ENCODE measurements at places on chromosomes 4 and X.

DNA sequence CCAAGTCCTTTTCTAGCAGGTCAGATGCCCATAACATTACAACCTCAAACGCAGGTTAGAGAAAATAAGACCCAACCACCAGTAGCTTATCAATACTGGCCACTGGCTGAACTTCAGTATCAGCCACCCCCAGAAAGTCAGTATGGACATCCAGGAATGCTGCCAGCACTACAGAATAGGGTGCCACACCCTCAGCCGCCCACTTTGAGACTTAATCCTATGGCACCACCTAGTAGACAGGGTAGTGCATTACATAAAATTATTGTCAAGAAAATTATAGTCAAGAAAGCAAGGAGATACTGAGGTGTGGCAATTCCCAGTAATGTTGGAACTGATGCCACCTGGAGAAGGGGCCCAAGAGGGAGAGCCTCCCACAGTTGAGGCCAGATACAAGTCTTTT, 19.9 kb upstream of the TRIM61 start:
- H3K27me3 ChIP-seq, result peaks cover 19% of the 10 kb centered on the region
- no peak overlapping the region for H3K27ac ChIP-seq
- DNase-seq, result no peak
- no peak overlapping the region for H3K4me3 ChIP-seq

DNA sequence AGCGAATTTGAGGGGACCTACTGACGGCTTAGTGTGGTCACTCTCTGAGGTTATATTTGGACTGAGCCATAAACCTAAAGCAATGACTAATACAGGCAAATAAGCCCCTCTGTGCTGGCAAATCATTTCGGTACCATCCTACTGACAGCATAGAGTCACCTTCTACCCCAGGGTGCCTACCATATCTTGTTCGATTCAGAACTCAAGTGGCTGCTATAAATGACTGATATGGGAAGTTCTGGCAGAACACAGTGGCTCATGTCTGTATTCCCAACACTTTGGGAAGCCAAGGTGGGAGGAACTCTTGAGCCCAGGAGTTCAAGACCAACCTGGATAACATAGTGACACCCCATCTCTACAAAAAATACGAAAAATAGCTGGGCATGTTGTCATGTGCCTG, 226.1 kb upstream of the MBNL3 start:
- H3K27me3 ChIP-seq, result no peaks in the 10 kb centered on the region
- DNase-seq, result no peak
- no peaks in the 10 kb centered on the region for H3K36me3 ChIP-seq
- no peaks in the 10 kb centered on the region for H3K4me1 ChIP-seq
- no peak overlapping the region for H3K4me3 ChIP-seq
- H3K27ac ChIP-seq, result no peak overlapping the region

GRCh38 chr4:19803406-19803805, 448.3 kb upstream of the SLIT2 start:
- no peaks in the 10 kb centered on the region for H3K27me3 ChIP-seq
- no peak for DNase-seq
- no peak overlapping the region for H3K27ac ChIP-seq
- H3K4me3 ChIP-seq, result no peak overlapping the region

- H3K36me3 ChIP-seq, result no peaks in the 10 kb centered on the region
- no peak overlapping the region for H3K27ac ChIP-seq
- H3K27me3 ChIP-seq, result no peaks in the 10 kb centered on the region
- no peaks in the 10 kb centered on the region for H3K4me1 ChIP-seq
- DNase-seq, result no peak
- H3K4me3 ChIP-seq, result no peak overlapping the region
Observed at GRCh38 chr4:177573507-177573906, 131.3 kb upstream of the AGA start.

- DNase-seq, result no peak
- H3K27ac ChIP-seq, result no peak overlapping the region
- no peaks in the 10 kb centered on the region for H3K27me3 ChIP-seq
- peaks cover 2% of the 10 kb centered on the region for H3K4me1 ChIP-seq
Observed at GRCh38 chrX:44223150-44223549, 120.3 kb downstream of the EFHC2 start.

GRCh38 chr4:6405397-6405706, 67.1 kb downstream of the PPP2R2C start:
- H3K27ac ChIP-seq, result no peak overlapping the region
- no peak for DNase-seq
- no peak overlapping the region for H3K4me3 ChIP-seq
- H3K4me1 ChIP-seq, result peaks cover 14% of the 10 kb centered on the region
- H3K36me3 ChIP-seq, result no peaks in the 10 kb centered on the region

- DNase-seq, result no peak
- no peaks in the 10 kb centered on the region for H3K36me3 ChIP-seq
- H3K4me3 ChIP-seq, result peak overlapping the region; percentile 52
- H3K4me1 ChIP-seq, result peaks cover 23% of the 10 kb centered on the region
- no peak overlapping the region for H3K27ac ChIP-seq
- H3K27me3 ChIP-seq, result peaks cover 54% of the 10 kb centered on the region
Observed at GRCh38 chr4:151409470-151410313, 716 bp downstream of the FHIP1A start.

DNA sequence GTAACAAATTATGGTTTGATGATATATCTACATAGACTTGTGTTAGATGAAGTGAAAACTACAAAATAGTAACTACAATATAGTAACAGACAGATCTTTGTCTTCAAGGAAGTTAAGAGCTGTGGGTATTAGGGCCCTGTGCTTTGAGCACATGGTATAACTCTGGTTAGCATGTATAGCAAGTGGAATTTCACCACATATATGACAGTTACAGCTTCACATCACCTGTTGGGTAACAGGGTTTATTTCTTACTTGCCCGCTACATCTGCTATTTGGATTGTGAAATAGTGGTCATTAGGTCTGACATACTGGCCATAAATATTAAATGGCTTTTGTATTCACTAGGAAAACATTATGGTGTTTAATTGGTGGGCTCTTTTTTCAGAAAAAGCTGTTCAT, 20.2 kb downstream of the OFD1 start:
- no peaks in the 10 kb centered on the region for H3K27me3 ChIP-seq
- H3K4me1 ChIP-seq, result peaks cover 36% of the 10 kb centered on the region
- no peak overlapping the region for H3K4me3 ChIP-seq
- peaks cover 43% of the 10 kb centered on the region for H3K36me3 ChIP-seq
- no peak for DNase-seq

- H3K4me3 ChIP-seq, result no peak overlapping the region
- no peak for DNase-seq
- H3K36me3 ChIP-seq, result no peaks in the 10 kb centered on the region
Observed at GRCh38 chr4:90122355-90122748, 4.8 kb upstream of the CCSER1 start.

DNA sequence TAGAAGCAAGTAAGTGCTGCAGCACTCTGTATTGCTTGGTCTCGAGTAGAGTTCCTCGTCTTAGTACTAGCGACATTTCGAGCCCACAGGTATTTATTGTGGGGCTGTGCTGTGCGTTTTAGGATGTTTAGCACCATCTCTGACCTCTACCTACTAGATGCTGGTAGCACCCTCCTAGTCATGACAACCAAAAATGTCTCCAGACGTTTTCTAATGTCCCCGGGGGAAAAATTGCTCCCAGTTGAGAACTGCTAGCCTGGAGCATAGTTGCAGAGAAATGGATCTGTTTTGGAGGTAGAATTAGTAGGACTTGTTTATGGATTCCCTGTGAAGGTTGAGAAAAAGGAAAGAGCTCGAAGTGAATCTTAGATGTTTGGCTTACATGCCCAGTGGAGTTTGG, 287.2 kb downstream of the TENM3 start:
- H3K36me3 ChIP-seq, result no peaks in the 10 kb centered on the region
- no peaks in the 10 kb centered on the region for H3K4me1 ChIP-seq
- no peak for DNase-seq
- H3K27ac ChIP-seq, result no peak overlapping the region

GRCh38 chrX:41449615-41450014, 2.5 kb downstream of the NYX start:
- H3K27ac ChIP-seq, result no peak overlapping the region
- no peaks in the 10 kb centered on the region for H3K36me3 ChIP-seq
- peaks cover 2% of the 10 kb centered on the region for H3K27me3 ChIP-seq
- peaks cover 16% of the 10 kb centered on the region for H3K4me1 ChIP-seq
- peak overlapping the region; percentile 18 for H3K4me3 ChIP-seq
